ENCODE measurements at places on chromosomes 1 and 21.

DNA sequence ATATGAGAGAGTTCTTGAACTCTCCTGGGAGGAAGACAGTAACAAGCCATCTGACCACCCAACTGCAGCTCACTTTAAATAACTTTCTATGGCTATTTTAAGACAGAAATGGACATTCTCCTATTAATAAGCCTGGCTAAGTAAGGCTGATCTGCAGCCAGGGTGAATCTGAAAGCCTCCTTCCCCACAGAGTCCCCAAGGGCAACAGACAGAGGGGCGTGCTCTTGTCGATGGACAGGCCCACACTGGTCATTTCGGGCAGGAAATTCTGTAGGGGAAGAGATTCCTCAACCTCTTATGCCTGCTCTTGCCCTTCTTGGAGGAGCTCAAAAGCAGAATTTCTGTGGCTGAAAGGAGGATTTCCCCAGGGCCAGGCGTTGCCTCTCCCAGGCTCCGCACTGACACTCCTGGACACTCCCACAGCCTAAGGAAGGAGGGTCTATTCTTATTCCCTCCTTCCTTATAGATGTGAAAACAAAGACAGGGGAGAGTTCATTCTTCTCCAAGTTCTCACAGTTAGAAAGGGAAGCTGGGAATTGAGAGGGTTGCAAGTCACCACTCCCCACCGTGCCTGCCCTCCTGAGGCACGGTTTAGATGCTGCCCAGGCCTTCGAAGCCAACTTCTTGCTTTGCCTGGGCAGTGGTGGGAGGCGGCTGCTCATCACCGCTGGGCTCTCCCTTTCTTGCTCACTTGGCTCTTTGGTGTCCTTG is 17.9 kb upstream of the KANK4 start:
- no peak for DNase-seq

DNA sequence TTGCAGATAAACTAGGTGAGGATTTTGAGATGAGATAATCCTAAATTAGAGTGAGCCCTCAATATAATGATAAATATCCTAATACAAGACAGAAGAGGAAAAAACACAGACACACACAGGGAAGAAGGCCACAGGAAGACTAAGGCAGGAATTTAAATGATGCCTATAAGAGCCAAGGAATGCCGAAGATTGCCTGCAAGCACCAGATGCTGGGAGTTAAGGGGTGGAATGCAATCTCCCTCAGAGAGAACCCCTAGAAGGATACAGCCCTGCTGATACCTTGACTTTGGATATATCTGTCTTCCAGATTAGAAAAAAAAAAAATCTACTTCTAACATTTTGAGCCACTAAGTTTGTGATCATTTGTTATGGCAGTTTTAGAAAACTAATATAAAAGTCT is 299.7 kb upstream of the PRMT6 start:
- no peak for DNase-seq

GRCh38 chr1:77664939-77665516 is 17.4 kb downstream of the ZZZ3 start:
- no peak for DNase-seq

GRCh38 chr1:242735323-242735722 is 210.8 kb upstream of the PLD5 start:
- DNase-seq, result no peak

DNA sequence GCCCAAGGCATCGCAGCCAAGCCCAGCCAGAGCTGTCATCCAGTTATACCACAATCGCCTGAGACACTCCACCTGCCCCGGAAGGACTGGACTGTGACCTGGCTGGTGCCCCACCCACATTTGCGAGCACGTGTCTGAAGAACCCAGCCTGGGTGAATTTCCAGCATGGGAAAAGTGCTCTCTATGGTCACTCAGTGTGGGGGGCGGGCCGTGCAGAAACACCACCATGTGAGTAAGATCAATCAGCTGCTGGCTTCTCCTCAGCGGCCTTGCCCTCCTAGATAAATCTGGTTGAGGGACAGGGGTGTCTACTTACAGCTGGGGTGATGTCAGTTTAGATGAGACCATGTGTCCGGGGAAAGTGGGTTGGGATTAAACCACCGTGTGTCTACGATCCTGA is 44.8 kb downstream of the URB1 start:
- DNase-seq, result no peak

- no peak for DNase-seq
Observed at GRCh38 chr1:62790716-62791115, 6.8 kb downstream of the ATG4C start.

- DNase-seq, result no peak
Observed at GRCh38 chr1:219040291-219040690, 133.4 kb upstream of the LYPLAL1 start.

DNA sequence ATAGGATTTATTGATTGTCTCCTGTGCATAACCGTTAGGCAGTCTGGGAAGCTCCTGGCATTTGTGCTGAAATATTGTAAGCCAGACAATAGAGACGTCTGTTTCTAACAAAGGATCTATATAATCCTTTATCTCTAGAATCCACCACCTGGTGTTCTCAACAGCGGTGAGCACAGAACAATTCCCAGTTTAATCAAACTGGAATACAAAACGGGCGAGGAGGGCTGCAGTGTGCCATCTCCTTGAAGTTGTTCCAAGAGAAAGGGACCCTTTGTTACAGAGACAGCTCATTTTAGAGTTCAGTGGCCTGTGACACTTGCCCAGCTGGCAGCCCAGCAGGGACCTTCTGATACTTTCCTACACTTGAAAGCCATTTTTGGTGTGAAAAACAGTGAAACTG is 162.8 kb upstream of the IVNS1ABP start:
- DNase-seq, result no peak

- no peak for DNase-seq
Observed at GRCh38 chr21:34820051-34820450, 151.3 kb downstream of the CLIC6 start.

GRCh38 chr1:204115116-204115515 is 36.7 kb downstream of the ETNK2 start:
- DNase-seq, result no peak

GRCh38 chr1:204945565-204945977 is 74.9 kb downstream of the NFASC start:
- no peak for DNase-seq

GRCh38 chr1:208071435-208072031 is 160.6 kb upstream of the CD34 start:
- peak; percentile 86 for DNase-seq

- DNase-seq, result no peak
Observed at GRCh38 chr1:47682198-47682597, 244.4 kb downstream of the FOXD2 start.

- peak; percentile 74 for DNase-seq
Observed at GRCh38 chr1:31815752-31816500, at the start of gene SPOCD1. SPOCD1 (minus strand) TSS chr1:31816022; CDS start chr1:31815333, 689 bp downstream.

- DNase-seq, result no peak
Observed at GRCh38 chr1:2272686-2273400, 44.7 kb downstream of the SKI start.

GRCh38 chr1:214833178-214833756 is 230.3 kb downstream of the CENPF start:
- DNase-seq, result peak; percentile 49

- peak; percentile 23 for DNase-seq
Observed at GRCh38 chr1:112704391-112704933, 2.5 kb downstream of the RHOC start.

DNA sequence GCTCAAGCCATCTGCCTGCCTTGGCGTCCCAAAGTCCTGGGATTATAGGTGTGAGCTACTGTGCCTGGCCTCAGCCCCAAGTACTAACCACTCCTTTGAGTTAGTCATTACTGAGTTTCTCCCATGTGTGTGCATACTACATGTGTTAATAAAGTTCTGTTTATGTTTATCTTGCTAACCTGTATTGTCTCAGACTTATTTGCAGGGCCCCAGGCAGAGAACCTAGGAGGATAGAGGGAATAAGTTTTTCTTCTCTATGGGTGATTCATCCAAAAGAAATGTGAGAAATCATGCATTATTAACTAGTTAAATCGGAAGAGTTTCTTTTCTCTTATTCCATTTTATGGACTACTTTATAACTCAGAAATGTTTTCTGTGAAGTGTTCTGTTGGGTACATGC is 203.9 kb upstream of the CACYBP start:
- peak; percentile 79 for DNase-seq

GRCh38 chr21:14737284-14737691 is 191.2 kb upstream of the SAMSN1 start:
- no peak for DNase-seq

DNA sequence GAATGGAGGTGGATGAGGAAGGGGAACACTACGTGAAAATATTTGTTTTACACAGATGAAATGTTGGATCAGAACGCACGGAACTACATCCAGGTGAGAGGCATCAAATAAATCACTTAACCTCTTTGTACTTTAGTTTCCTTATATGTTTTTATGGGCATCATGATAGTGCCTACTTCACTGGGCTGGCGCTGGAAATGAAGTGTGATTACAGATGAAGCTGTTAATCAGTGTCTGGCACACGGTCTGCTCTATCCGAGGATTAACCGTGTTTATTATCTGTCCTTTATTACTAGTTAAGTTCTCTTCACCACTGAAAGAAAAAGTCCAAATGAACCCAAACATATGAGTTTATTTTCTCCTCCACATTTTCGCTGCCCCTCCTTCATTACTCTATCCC is 96.0 kb upstream of the TRABD2B start:
- DNase-seq, result no peak

GRCh38 chr1:20093940-20094391 is 24.0 kb downstream of the PLA2G5 start:
- DNase-seq, result no peak

- no peak for DNase-seq
Observed at GRCh38 chr1:52752484-52752826, 26.2 kb downstream of the ZYG11B start.

- peak; percentile 81 for DNase-seq
Observed at GRCh38 chr1:27099587-27100334, 55.2 kb downstream of the SLC9A1 start.

DNA sequence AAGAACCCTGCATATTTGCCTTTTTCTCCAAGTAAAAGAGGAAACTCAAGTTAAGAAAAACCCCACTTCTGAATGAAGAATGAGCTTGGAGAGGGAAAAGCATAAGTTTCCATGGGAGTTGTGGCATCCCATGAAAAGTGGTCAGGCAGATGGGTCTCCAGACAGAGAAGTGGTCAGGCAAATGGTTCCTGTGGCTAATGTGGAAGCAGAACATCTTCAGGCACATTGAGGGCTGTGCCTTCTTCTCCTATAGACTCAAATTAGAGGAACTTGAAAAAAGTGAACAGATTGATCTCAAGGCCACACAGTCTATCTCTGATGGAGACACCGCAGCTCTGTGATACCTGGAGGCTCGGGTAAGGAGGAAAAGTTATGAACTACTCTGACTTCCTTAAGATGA is 55.7 kb upstream of the KIRREL1 start:
- DNase-seq, result no peak

GRCh38 chr1:119394085-119394484 is 20.9 kb upstream of the HSD3B2 start:
- no peak for DNase-seq

- no peak for DNase-seq
Observed at GRCh38 chr1:116232989-116233514, 121.9 kb downstream of the MAB21L3 start.

- DNase-seq, result no peak
Observed at GRCh38 chr1:159184201-159184600, 12.8 kb downstream of the CADM3 start.

DNA sequence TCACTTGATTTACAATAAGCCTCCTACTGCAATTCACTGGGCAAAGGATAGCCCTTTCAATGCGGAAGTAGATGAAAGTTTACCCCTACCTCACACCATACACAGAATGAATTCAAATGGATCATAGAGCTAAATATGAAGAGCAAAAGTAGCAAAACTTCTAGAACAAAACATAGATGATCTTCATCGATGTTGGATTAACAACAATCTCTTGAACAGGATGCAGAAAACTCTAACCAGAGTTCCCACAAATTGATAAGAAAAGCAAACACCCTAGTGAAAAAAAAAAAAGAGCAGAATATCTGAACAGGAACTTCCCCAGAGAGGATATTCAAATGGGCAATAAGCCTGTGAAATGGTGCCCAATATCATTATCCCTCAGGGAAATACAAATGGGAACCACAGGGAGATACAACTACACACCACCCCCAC is 1.9 kb upstream of the UBASH3A start:
- DNase-seq, result no peak

- peak; percentile 83 for DNase-seq
Observed at GRCh38 chr21:34770576-34770975, 101.8 kb downstream of the CLIC6 start.

DNA sequence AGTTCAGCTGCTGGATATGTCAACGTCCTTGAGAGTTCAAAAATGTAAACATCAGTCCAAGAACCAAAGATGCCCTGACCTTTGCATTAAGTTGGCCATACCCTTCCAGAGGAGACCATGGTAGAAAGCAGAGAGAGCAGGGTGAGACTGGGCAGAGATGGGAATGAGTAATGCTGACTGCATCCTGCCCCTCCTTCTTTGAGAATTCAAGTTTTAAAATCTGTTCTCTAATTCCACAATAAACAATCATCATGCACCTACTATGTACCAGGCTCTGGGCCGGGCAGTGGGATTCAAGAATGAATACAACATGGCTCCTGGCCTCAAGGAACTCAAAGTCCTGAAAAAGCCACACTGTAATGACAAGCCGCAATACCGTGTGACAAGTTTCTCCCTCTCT is 3.9 kb upstream of the HAO2 start:
- no peak for DNase-seq

DNA sequence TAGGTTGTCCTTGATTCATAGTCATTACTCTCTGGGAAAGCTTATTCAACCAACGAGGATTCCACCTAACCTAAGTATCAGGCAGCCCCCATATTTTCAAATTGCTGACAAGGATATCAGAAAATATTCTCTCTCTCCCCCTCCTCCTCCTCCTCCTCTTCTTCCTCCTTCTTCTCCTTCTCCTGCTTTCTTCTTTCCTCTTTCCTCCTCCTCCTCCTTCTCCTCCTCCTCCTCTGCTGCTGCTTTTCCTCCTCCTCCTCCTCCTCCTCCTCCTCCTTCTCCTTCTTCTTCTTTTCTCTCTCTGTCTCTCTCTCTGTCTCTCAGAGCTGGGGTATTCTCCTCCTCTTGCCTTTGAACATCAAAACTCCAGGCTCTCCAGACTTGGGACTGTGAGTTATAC is 2.5 kb upstream of the IGSF9 start:
- DNase-seq, result no peak

- DNase-seq, result peak; percentile 78
Observed at GRCh38 chr1:85344256-85344694, 67.8 kb upstream of the BCL10 start.

DNA sequence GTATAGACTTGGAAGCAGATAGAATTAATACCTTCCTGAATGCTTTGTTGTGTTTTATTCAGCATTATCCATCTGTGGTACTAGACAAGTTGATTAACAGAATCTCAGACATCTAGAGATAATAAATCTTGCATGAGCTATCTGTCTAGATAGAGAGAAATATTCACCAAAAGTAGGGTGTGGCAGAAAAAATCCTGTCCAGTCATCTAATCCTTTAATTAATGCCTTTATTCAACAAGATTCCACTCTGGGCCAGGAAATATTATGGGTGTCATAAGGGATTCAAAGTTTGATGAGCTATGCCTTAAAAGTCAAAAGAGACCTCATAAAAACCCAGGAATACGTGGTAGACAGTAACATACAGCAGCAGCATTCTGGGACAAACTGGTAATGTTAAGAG is 601.2 kb downstream of the LMO4 start:
- no peak for DNase-seq

Data from astrocyte of the hippocampus (primary cell).